Activated T-cell treated with anti-CD3 and anti-CD28 coated beads, Interleukin-2, amount 50 U/mL, for 72 hours (primary cell): ENCODE measurements at places on chromosomes 7 and 10. TPM values are rescaled to one million over a fixed set of nuclear protein-coding genes. Genes with fewer than 3 reads are reported as not detected.
A peak's percentile ranks its signal among the peaks of the same experiment; 100 is the strongest.

GRCh38 chr10:127977357-127978009, 70.6 kb downstream of the PTPRE start:
- no peak overlapping the region for H3K4me3 ChIP-seq
- no peaks in the 10 kb centered on the region for H3K4me1 ChIP-seq
- DNase-seq = no peak
- H3K27ac ChIP-seq = no peak overlapping the region

- no peak overlapping the region for H3K4me3 ChIP-seq
- no peaks in the 10 kb centered on the region for H3K4me1 ChIP-seq
- H3K27me3 ChIP-seq = no peaks in the 10 kb centered on the region
- DNase-seq = no peak
- H3K27ac ChIP-seq = no peak overlapping the region
- H3K36me3 ChIP-seq = no peaks in the 10 kb centered on the region
These were observed 446.0 kb upstream of the PODXL start for GRCh38 chr7:132002343-132002968.

ZNF425 gene
- total RNA-seq = 2.8 TPM

DNAH11 gene
- total RNA-seq = 0.70 TPM

FAM25A gene
- total RNA-seq = not detected

DNA sequence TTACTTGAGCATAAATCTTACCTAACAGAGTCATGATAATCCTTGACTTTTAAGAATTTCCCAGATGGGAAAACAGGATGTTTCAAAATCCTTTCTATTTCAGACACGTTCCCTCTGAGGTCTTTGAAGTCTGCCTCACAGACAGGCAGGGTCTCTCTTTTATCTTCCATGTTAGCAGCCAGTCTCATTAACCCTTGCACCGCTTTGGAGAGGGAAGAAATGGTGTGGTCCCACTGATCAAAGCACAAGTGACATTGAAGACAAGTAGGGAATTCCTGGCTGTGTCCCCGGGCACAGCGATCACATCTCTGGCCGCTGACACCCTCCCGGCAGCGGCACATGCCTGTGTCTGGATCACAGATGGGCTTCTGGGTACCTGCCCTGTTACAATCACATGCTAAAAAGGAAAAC, 52.7 kb upstream of the LAMB1 start:
- H3K4me1 ChIP-seq = no peaks in the 10 kb centered on the region
- H3K27me3 ChIP-seq = no peaks in the 10 kb centered on the region

HOXA9 gene
- total RNA-seq = not detected

CALML5 gene
- not detected for total RNA-seq

DNA sequence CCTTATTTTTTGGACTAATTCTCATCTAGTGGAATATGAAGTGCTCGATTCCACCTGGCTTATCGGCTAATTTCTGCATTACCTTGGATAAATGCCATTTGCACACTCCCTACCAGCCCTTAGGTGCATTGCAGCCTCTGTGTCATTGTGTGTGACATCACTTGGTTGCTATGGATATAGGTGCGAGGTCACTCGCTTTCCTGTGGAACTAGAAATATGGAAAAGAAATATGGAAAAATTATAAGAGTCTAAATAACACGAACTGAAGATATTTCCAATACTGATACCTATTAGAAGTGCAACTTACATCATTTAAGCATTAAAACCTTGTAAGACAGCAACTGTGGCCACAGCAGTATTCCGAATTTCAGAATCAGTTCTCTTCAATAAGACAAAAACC, 2.0 kb downstream of the YWHAG start:
- peaks cover 9% of the 10 kb centered on the region for H3K36me3 ChIP-seq
- H3K4me1 ChIP-seq = peaks cover 59% of the 10 kb centered on the region
- H3K4me3 ChIP-seq = peak overlapping the region; percentile 99
- H3K27me3 ChIP-seq = no peaks in the 10 kb centered on the region

ACTA2 gene
- total RNA-seq = 76.9 TPM

DNA sequence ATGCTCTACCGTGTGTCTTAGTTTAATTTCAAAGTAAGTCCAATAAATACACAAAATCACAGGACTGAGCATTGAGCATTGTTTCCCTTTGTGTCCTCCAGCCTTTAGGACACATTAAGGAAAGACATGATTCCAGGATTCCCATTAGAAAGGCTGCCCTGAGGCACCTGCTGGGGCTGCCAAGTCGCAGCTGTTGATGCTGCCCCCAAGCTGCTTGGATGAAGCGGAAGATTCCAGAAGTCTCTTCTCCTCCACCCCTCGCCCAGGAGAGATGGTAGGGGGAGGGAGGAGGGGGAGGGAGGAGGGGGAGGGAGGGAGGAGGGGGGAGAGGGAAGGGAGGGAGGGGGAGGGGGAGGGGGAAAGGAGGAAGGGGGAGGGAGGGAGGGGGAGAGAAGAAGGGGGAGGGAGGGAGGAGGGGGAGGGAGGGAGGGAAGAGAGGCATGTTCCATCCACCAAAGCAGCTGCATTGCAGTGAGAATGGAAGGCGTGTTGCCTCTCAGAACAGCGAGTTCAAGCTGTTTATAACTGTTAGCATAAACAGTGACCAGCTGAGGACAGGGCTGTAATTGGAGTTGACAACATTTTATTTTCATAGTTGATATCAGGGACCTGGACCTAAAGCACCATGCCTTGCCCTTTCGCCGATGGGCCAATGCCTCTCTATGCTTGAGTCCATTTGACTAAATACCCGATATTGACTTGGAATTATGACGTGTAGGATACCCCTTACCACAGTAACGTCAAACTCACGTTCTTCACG, 67.3 kb downstream of the DIP2C start:
- no peaks in the 10 kb centered on the region for H3K4me1 ChIP-seq
- H3K4me3 ChIP-seq = no peak overlapping the region
- DNase-seq = no peak

IFIT2 gene
- 10.8 TPM for total RNA-seq

HERC4 gene
- total RNA-seq = 85.6 TPM

GRCh38 chr10:33459602-33460001, 125.1 kb upstream of the NRP1 start:
- H3K27me3 ChIP-seq = no peaks in the 10 kb centered on the region
- H3K27ac ChIP-seq = no peak overlapping the region
- no peaks in the 10 kb centered on the region for H3K4me1 ChIP-seq
- H3K36me3 ChIP-seq = no peaks in the 10 kb centered on the region

CCDC186 gene
- total RNA-seq = 17.3 TPM

SLC18A2 gene
- not detected for total RNA-seq

DNA sequence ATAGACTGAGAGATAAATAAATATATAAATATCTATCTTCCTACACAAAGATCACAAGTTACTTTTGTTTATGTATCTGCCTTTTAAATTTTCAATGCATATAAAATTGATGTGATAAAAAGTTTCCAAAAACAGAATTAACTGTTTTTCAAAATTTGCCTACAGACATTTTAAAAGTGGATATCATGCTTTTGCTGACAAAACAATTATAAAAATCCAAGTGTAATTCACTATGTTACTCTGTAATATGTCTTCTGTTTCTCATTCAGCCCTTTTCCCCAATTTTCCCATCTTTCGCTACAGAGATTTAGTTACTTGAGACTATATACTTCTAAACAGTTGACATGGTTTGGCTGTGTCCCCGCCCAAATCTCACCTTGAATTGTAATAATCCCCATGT, 37.7 kb downstream of the SLC25A13 start:
- H3K36me3 ChIP-seq = peaks cover 5% of the 10 kb centered on the region
- H3K27me3 ChIP-seq = no peaks in the 10 kb centered on the region
- H3K4me1 ChIP-seq = peaks cover 35% of the 10 kb centered on the region
- no peak overlapping the region for H3K4me3 ChIP-seq
- H3K27ac ChIP-seq = no peak overlapping the region

GRCh38 chr10:510415-510881, 179.0 kb downstream of the DIP2C start:
- no peak overlapping the region for H3K4me3 ChIP-seq
- DNase-seq = no peak
- no peaks in the 10 kb centered on the region for H3K27me3 ChIP-seq
- H3K27ac ChIP-seq = no peak overlapping the region
- no peaks in the 10 kb centered on the region for H3K36me3 ChIP-seq

DNA sequence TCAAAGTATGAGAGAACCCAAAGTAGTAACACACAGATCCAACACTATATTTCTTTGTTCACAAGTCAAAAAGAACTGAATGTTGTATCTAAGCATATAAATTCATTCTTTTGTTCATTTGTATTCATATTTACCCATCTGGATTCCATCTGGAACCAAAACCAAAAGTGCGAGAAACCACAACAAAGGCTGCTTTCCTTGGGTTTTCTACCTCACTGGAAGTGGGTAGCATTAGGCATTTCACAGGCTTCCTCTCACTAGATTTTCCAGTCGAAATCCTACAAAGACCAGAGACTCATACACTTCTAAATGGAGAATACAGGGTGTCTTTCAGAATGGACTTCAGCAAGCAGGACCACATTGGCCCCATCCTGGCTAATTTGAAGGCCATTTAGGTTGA, 109.8 kb upstream of the WNT16 start:
- H3K4me1 ChIP-seq = no peaks in the 10 kb centered on the region
- no peaks in the 10 kb centered on the region for H3K36me3 ChIP-seq
- no peaks in the 10 kb centered on the region for H3K27me3 ChIP-seq
- no peak for DNase-seq
- no peak overlapping the region for H3K4me3 ChIP-seq

DNA sequence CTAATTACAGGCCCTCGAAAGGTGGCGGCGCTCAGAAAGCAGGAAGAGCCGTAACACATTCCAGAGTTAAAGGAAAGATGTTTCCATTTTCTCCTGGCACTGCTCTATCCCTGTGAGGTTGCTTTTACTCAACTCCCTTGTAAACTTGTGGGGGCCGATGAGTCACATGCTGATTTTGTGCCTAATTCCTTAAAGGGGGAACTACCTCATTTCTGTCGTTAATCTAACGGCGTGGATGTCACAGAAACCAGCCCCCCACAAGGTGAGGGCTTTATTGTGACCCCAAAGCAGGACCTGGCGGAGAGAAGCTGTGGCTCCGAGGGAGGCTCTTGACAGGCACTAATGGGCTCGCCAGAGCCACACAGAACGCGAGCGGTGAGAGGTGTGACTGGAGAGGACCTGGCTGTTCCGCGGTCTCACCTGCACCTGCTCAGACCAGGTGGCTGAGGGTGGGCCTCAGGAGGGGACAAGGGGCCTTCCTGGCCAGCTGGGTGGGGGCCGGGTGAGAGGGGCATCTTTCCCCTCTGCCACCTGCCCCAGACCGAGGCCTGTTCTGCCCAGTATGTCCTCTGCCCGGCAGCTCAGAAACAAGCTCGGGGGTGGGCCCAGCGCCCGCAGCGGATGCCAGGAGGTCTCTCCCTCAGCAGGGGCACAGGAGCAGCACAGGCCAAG, 50.9 kb downstream of the CALML3 start:
- H3K4me1 ChIP-seq = no peaks in the 10 kb centered on the region
- DNase-seq = no peak
- no peaks in the 10 kb centered on the region for H3K36me3 ChIP-seq
- no peak overlapping the region for H3K27ac ChIP-seq
